ENCODE measurements at places on chromosomes 5 and 9.

- no peak for DNase-seq
These were observed 101.4 kb upstream of the IRX4 start for GRCh38 chr5:1983919-1984695.

GRCh38 chr9:113151696-113152630 is 1.2 kb downstream of the SLC31A2 start:
- no peak for DNase-seq

GRCh38 chr5:34585601-34586104 is 70.5 kb upstream of the RAI14 start:
- no peak for DNase-seq

GRCh38 chr5:80755626-80756025 is 100.8 kb upstream of the DHFR start:
- no peak for DNase-seq

DNA sequence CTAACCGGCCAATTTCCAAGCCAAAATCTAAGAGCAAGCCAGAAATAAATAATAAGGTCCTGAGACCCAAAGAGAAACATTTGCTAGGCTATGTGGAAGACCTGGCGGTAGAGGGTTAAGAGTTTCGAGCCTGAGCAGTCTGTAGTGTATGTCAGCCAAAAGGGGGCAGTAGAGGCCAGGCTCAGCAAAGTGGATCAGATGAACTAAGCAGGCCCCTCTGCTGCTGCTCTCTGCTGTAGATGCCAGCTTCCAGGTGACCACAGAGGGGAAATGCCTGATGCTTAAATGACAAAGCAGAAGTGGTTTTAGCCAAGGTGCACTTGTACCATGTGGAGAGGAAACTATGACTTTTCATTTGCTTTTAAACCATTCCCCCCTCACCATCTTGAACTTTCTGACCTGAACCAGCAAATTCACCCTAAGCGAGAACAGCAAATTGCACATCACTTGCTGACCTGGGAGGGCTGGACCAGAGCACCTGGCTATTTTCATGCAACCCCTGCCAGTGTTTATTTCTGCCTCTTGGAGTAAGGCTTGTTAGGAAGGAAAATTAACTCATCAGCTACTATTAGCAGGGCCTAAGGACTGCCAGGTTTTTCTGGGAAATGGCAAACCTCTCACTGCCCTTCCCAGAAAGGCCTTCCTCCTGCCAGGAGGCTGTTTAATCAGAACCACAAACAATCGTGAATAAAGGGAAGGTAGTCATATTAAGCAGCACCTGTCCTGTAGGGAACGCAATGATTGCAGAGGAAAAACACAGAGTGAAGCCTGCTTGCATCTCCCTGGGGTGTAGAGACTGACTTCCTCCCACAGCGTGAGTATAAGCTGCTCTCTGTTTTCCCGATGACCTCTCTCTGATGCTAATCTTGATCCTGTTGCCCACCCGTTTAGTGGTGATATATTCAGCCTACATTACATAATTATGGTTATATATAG is 818.2 kb downstream of the TLR4 start:
- DNase-seq = no peak

GRCh38 chr5:90866333-90866732 is 307.7 kb downstream of the ADGRV1 start:
- no peak for DNase-seq

DNA sequence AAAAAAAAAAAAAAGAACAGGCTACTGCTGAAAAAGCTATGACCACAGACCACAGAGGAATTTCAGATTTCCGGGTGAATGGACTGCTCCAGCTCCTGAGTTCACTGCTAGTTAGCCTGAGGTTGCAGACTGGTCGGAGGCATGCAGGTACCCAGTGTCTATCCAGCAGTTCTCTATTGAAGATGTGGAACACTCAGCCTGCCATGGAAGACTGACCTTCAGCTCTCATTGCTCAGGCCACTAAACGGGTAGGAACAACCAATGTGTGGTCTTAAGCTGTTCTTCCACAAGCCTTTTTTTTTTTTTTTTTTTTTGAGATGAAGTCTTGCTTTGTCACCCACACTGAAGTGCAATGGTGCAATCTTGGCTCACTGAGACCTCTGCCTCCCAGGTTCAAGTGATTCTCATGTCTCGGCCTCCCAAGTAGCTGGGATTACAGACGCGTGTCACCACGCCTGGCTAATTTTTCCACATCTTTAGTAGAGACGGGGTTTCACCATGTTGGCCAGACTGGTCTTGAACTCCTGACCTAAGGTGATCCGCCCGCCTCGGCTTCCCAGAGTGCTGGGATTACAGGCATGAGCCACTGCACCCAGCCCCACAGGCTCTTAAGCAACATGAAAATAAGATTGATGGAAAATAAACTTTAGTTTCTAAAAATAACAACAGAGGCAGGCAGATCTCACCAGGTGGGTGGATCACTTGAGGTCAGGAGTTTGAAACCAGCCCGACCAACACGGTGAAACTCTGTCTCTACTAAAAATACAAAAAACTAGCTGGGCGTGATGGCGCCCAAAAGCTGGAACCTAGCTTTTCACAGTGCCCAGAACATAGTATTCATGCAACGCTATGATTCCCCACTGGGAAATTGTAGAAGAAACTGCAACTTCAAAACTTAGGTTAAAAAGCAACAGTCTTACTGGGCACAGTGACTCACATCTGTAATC is 20.0 kb upstream of the NPM1 start:
- DNase-seq = no peak

DNA sequence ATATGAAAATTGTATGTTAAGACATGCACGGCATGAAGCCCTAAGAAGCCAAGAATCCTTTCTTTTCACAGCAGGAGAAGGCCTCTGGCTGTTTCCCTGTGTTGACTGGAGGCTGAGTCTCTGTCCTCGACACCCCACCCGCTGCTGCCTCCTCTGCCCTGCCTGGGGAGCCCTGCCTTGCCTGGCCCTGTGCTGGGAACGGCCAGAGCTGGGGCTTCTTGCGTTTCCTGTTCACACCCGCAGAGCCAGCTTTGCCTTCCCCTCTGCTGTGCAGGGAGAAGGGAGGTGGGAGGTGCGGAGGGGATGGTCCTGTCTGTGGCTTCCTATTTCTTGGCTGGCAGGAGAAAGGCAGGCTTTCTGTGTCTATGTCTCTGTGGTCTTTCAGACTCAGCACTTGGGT is 6.9 kb upstream of the GMCL2 start:
- DNase-seq = no peak

DNA sequence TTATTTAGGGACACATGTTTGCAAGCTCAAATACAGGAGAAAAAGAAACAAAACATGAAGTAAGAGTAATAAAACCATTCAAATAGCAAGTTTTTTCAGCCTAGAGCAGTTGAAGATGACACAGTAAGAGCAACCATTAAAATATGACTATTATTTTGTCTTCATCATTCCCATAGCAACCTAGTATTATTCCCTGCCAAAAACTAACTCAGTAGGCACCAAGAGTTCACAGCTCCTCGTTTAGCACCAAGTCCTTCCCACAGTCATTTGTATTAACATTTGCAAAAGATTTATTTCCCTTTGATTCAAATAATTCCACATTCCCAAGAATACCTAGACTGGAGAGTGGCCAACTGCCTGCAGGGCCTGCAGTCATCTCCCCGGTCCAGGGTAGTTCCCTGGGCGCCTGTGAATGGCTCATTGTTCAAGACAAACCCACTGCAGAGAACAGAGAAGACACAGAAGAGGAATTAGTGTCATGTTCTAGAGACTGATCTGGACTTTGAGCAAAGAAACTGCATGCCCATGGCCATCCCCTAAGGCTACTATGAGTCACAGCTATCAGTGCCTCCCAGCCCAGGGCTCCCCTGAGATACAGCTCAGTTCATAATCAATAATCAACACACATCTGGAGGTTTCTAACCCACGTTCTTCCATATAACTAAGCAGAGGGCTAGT is 139.1 kb upstream of the MAP3K1 start:
- no peak for DNase-seq

DNA sequence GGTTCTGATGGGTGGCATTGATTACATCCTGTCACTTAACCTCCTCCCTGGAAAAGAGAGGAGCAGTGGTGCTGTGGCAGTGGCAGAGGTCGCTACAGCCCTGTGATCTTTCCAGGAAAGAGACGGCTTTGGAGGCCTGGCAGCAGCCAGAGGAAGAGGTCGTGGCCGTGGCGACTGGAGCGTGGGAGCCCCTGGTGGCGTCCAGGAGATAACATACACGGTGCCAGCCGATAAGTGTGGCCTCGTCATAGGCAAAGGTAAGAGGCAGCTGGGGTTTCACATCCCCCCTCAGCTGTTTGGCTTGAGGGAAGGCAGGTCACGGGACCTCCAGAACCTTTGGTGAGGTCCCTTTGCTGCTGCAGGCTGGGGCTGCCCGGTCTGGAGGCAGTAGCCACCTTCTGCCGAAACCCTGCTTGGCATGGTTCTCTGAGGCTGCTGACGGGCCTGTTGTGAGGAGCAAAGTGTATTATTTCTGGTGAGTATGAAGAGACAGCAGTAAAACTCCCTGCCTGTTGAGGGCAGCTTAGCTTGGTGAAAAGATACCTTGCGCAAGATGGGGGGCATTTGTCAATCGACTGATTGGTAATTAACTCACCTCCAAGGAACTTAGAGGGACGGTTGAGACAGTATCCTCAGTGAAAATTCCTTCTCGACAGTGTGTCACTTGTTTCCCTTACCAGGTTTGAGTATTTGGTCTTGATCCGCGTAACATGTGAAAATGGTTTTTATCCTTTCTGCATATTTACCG is 38.0 kb upstream of the PRDM12 start:
- no peak for DNase-seq

DNA sequence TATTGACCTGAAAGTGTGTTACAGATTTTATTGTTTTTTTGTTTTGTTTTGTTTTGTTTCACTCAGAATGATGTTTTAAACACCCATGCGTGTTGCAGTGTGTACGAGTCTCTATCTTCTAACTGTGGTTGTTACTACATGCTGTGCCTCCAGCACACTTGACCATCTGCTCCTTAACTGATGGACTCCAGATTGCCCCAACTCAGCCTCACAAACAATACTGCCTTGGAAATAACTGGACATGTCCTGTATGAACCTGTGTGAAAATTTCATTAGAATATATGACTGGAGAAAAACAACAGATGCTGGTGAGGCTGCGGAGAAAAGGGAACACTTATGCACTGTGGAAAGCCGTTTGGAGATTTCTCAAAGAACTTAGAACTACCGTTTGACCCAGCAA is 68.7 kb upstream of the HAND1 start:
- no peak for DNase-seq

DNA sequence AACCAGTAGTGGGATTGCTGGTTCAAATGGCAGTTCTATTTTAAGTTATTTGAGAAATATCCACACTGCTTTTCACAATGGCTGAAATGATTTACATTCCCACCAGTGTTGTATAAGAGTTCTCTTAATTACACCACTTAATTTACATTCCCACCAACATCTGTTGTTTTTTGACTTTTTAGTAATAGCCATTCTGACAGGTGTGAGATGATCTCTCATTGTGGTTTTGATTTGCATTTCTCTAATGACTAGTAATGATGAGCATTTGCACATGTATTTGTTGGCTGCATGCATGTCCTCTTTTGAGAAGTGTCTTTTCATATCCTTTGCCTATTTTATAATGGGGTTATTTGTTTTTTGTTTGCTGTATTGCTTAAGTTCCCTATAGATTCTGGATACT is 688.3 kb downstream of the PRR16 start:
- no peak for DNase-seq

- DNase-seq = no peak
These were observed 181.4 kb upstream of the MAP3K1 start for GRCh38 chr5:56633950-56634349.

- no peak for DNase-seq
These were observed 173.5 kb downstream of the TRIM32 start for GRCh38 chr9:116860509-116861120.

DNA sequence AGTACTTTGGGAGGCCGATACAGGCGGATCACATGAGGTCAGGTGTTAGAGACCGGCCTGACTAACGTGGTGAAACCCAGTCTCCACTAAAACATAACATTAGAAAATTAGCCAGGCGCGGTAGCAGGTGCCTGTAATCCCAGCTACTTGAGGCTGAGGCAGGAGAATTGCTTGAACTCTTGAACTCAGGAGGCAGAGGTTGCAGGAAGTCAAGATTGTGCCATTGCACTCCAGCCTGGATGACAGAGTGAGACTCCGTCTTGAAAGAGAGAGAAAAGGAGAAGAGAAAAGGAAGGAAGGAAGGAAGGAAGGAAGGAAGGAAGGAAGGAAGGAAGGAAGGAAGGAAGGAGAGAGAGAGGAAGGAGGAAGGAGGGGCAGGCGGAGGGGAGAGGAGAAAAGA is 45.1 kb downstream of the MYO10 start:
- no peak for DNase-seq

DNA sequence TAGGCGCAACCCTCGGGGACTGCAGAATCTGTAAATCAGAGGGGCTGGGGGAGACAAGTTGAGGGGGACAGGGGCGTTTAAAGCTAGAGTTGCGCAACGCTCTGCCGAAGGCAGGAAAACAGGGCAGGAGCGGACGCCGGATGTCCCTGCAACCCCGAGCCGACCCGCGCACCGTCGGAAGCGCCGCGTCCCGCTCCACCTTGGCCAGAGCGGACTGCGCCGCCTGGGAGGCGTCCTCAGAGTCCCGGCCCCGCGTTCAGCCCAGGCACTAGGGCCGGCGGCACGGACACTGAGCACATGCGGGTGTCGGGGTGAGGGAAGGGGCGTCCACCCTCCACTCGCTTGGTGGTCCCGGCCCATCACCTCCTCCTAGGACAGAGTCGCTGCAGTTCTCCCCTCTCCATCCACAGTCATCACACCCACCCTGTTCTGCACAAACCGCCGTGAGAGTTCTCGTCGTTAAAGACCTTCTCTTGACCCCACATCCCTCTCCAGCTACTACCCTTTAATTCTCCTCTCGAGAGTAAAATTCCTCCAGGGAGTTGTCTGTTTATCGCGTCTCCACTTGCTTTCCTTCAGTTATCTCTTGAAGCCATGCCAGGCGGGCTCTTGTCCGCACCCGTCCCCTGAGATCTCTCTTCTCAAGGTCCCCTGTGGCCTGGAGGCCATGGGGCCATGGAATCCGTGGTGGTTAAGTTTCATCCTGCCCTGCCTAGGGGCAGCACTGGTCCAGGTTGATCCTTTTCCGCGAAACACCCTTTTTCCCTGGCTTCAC is 796 bp upstream of the PDLIM7 start:
- DNase-seq = no peak

- no peak for DNase-seq
These were observed 381.3 kb upstream of the SLC24A2 start for GRCh38 chr9:20170122-20170521.

DNA sequence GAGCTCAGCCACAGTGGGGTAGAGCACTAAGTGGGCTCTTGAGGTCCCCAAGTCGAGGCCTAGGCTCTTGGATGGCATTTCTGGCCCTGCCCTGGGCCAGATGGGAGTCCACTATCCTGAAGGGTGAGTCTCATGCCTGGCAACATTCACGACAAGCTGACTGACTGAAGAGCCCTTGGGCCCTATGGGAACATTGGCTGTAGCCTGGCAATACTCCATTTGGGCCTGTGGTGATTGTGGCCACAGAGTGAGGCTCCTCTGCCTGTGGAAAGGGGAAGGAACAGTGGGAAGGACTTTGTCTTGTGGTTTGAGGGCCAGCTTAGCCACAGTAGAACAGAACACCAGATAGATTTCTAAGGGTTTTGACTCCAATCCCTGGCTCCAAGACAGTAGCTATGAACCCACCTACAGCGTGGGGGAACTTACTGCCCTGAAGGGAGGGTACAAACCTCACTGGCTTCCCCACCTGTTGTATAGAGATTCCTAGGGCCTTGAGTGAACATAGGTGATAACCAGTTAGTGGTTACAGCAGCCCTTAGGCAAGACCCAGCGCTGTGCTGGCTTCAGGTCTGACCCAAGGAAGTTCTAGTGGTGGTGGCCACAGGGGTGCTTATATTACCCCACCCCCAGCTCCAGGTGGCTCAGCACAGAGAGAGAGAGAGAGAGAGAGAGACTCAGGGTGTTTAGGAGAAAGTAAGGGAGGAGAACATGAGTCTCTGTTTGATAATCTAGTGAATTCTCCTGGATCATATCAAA is 72.4 kb downstream of the KIAA0825 start:
- no peak for DNase-seq

Data from stimulated activated CD8-positive, alpha-beta memory T cell treated with anti-CD3 and anti-CD28 coated beads, Interleukin-7, amount 100 ng/mL, for 1 hour (primary cell).